CD4-positive, alpha-beta T cell treated with Interleukin-10 for 1 hour (primary cell): ENCODE measurements at places on chromosomes 11 and 22.

DNA sequence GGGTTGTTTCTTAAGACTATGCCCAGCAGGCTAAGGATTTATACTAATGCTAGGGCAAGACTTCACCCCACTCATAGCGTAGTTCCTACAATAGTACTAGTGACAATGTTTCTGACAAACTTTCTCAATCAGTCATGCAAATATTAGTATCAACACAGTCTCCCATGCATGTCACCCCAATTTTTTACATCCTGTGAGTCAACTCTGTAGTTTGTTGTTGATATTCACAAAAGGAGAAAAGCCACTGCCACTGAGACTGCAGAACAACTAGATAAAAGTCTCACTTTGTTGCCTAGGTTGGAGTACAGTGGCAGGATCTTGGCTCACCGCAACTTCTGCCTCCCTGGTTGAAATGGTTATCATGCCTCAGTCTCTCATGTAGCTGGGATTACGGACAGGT, 155.2 kb downstream of the RBFOX2 start:
- DNase-seq, result no peak

DNA sequence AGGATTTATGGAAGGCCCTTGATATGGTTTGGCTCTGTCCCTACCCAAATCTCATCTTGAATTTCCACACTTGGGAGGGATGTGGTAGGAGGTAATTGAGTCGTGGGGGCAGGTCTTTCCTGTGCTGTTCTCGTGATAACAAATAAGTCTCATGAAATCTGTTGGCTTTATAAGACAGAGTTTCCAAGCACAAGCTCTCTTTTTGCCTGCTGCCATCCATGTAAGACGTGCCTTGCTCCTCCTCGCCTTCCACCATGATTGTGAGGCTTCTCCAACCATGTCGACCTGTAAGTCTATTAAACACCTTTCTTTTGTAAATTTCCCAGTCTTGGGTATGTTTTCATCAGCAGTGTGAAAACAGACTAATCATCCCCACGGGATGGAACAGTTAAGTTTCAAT, 557.2 kb upstream of the ISX start:
- DNase-seq, result no peak

DNA sequence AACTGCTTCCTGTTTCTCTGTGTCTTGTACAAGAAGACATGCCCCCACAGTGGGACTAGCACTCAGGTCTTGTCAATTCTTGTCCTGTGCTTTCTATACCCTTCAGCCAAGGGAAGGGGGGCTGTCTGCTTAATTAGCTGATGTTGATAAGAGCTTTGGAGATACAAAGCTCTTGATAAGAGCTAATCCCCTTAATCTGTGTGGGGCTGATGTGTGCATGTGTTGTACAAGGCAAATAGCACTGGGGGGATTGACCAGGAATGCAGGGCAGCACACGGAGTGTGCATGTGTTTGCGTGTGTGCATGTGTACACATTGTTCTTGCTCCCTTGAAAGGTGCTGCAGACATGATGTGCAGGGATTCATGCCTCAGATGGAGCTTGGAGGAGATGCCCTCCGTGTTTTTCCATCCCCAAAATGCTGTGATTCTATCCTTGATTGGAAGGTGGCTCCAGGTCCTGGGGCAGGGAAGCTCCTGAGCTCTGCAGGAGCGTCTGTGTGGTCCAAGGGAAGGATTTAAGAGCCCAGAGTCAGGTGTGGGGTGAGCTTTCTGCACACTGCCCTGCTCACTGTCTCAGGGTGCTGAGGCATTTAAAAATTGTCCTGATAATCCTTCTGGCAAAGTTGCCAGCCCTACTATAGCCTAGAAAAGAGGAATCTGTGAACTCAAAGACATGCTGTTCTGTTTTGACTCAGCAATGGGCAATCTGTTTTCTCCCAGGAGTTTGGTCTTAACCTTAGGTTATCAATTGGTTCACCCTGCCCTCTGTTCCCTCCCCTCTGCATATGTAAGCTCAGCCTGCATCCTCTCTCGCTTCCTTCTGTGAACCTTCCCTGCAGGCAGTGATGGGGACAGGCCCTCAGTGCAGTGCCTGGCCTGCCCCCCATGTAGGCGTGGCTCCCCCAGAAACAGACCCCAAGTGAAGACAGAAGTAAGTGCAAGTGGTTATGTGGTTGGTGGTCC, 102.0 kb downstream of the GRIK4 start:
- DNase-seq, result no peak

DNA sequence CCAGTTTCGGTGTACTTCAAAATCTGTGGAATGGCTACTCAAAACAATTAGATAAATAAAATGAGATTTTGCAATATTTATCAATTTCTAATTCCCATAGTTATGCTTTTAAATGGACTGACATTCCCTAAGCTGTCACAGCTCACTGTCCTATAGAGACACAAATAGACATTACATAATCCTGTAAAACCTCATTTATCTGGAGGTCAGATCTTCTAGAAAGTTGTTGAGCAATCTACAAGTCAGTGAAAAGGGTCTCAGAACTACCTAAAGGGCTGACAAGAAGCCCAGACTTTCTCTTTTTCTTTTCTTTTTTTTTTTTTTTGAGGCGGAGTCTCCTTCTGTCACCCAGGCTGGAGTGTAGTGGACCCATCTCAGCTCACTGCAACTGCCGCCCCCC, 12.0 kb downstream of the ALG8 start:
- DNase-seq, result no peak

- no peak for DNase-seq
These were observed 424.3 kb upstream of the FAT3 start for GRCh38 chr11:91800208-91800914.

DNA sequence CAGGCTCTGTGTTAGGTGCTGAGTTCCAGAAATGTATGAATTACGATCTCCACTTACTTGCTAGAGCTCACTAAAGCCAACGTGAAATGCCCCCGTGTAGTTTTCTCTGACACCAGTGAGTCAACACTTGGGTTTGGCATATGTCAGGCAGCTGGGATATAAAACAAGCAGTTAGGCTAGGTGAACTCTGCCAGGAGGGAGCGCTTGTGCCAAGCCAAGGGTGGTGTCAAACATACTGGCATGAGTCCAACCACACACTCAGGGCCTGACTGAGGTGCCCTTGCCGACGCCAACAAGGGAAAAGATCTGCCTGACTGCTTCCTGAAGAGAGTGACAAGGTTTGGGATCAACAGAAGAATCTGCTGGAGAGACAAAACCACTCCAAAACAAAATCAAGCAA, 167.8 kb upstream of the NARS2 start:
- no peak for DNase-seq
